ENCODE measurements at places on chromosomes 7 and 10.

DNA sequence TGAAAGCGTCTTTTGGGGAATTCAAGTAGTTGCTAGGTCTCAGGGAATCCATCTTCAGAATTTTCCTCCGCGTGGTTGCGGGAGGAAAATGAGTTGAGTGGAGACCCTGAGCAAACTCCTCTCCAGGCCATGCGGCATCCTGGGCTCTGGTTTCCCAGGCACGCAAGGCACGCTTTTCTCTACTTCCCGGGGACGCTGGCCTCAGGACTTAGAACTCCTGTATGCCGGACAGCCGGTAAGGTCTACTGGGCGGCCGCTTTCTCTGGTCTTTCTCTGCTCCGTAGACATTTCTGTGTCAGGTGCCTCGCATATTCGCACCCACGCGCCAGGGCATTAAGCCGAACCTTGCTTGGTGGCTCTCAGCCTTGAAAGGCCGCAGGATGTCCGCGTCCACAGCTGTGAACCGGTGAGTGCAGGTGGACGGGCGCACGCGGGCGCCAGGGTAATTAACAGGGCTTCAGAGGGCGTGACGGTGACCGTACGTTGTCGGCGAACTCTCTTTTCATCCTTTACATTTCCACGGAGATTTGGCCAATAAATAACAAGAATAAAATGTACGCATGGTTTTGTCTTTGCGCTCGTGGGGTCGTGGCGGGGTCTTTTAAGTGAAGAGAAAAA is 992 bp upstream of the RBM20 start:
- no peak for DNase-seq

- DNase-seq: no peak
Observed at GRCh38 chr10:58081353-58081752, 186.3 kb downstream of the IPMK start.

GRCh38 chr7:81014266-81014665 is 95.4 kb upstream of the SEMA3C start:
- no peak for DNase-seq

DNA sequence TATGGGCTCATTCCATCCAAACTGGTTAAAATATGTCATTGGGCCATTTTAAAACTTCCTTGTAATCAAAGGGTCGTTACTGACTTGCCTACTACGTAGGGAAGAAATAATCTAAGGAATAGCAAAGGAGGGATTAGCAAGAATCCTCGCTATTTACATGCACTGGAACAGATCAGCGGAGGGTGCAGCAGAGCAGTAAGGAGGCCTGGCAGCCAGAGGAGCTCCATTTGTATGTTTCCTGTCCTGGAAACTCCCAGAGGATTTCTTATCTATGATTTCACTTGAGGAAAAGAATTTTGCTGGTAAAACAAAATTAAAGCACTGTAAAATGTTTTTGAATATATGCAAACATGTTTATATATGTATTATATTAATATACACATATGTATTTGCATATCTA is 107.3 kb downstream of the TPK1 start:
- DNase-seq: no peak

DNA sequence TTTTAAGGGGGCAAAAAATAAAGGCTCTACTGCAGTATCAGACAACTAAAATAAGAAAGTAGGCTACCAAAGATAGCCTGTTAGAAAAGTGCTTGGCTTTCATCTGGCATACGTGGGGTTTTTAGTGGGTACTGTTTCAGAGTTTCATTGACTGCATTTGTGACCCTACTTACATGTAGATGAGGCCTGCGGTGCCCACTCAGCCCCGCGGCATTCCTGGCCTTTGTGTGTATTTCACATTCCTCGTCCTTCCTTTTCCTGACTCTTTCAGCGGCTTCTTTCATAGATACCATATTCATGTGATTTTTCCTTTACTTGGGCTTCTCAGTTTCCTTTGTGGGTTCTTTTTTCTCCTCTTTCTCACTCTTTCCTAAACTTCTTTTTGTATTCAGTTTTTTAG is 50.7 kb downstream of the UBE3C start:
- DNase-seq: no peak

- DNase-seq: no peak
Observed at GRCh38 chr10:94673614-94674321, 9.8 kb upstream of the CYP2C18 start.

- no peak for DNase-seq
Observed at GRCh38 chr10:60351191-60351853, 38.4 kb downstream of the ANK3 start.
